ENCODE measurements at places on chromosomes 11 and 22.

DNA sequence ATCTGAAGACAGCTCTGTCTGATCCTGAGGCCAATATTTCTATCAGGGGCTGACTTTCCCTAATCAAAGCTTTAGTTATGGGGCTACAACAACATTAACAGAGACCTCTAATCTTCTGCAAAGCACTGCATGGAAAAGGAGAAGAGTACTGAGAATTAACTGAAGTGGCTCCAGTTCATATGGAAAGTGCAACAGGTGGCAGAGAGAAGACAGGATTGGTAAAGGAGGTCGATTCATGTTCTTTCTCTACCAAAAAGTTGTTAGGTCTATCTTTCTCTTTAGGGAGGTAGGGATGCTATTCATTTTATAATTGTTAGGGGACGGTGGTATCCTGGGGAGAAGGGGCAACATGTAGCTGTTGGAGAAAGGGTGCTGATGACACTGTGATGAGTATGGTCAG lies 232.7 kb upstream of the NARS2 start:
- DNase-seq, result no peak

DNA sequence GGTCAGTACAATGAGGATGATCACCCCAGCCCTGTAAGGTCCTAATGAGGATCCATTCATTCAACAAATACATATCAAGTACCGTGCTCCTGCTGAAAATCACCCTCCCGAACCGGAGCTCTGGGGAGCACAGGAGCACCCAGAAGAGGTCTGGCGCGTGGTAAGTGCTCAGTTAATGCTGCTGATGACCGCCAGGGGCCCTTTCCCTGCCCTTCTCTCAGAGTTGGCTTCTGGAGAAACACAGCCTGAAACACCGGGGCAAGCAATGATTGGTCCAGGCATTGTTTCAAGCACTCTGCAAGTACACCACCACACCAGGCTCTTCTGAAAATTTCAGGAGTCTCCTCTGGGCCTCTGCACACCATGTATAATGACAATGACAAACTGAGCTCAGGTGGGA lies 3.8 kb upstream of the CCDC86 start:
- DNase-seq, result no peak

GRCh38 chr11:2586087-2586792 lies 113.6 kb downstream of the KCNQ1OT1 start:
- no peak for DNase-seq

GRCh38 chr22:48750282-48750681 lies 1077.4 kb downstream of the BRD1 start:
- no peak for DNase-seq

DNA sequence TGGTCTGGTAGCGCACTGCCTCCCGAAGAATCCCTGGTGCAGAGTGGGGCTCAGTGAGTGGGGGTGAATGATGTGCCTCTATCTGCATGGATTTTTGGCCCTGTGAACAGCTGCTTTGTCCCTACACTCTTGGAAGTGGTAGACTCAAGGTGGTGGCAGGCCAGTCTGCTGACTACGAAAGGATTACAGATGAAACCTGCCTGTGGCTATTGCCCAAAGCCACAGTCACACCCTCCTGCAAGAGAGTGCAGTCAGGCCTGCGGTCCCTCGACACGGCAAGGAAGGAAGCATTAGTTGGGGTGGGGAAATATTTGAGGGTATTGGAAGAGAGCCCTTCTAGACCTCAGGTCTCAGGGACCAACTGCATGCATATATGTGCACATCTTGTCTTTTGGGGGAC lies 63.7 kb downstream of the DSCAML1 start:
- DNase-seq, result no peak

DNA sequence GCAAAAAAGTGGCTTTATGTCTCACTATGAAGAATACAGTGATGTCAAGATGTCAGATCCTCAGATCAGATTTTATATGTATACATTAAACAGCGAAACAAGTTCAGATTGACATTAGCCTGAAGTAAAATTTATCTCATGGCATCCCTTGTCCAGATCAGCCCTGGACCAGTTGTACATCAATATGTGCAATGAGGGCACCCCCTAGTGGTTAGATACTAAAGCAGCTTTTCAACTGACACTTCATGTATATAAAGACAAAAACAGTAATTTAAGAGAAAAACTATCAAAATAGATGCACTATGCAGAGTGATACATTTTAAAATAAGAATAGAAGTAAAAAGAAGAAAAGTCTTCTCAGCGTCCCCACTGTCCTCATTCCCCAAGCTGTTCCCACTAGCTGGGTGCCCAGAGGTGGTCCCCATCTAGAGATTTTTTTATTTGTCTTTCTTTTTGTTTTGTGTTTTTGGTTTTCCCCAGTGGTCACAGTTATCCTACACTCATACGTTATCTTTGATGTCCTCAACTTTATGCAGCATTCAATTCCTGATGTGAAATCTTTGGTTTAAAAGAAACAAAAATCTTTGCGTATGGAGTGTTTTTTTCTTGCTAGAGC lies 2193.4 kb upstream of the RAG2 start:
- DNase-seq, result no peak

- no peak for DNase-seq
These were observed 734 bp downstream of the ACR start for GRCh38 chr22:50738649-50739227.

DNA sequence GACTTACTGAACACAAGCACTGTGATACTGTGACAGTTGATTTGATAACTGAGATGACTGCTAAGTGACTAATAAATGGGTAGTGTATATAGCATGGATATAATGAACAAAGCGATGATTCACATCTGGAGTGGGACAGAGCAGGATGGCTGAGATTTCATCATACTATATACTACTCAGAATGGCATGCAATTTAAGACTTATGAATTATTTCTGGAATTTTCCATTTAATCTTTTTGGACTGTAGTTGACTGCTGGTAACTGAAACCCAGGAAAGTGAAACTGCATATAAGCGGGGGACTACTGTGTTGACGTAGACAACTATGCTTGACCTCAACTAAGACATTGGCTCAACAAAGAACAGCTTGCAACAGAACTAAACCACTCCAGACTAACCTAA lies 20.0 kb upstream of the NUCB2 start:
- no peak for DNase-seq

DNA sequence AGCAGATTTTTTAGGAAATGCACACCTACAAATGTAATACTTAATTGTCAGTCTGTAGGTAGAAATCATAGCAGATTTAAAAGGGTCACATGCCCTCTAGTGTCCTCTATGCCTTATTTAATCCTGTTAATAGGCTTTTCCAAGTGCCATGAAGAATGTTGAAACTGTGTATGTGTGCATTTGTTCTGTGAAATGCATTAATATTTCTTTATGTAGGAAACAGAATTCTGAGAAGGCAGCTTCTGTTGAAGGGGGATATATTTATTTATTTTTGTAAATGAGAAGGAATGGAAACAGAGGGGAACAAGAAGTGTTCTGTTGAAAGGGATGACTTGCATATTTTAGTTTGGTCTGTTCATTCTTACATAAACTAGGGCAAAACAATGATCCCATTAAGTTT lies 51.0 kb downstream of the SVIP start:
- DNase-seq, result no peak

DNA sequence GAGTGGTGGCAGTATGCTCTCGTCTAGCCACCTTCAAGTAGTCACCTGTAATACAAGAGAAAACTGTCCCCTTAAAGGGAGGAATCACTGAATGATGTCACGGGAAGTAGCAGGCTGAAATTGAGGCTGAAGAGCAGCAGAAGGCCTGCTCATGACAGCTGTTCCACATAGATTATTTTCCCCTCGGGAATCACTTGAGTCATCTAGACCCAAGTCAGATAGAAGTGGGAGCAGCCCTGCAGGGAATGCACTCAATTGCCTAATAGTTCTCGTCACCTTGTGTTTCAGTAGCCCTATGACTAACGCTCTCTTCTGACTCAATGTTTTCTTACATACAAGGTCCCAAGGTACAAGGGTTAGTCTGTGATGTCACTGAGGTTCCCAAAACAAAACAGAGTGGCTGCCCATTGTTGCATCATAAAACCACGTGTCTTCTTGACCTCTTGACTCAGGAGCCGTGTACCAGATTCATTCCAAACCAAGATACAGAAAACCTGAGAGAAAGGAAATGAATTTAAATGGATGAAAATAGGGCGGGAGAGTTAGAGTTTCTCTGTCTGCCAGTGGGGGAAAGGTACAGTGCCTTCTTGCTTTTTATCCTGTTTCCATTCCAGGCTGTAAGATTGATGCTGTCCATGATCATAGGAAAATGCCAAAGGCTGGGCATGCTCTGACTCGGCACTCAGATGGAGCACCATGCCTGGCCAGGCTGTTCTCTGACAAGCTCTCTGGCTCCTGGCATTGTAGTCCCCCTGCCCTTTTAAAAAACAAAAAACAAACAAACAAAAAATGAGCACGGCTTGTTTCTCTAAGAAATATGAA lies 21.6 kb upstream of the C11orf96 start:
- DNase-seq, result no peak

GRCh38 chr11:67055812-67056211 lies 835 bp upstream of the RHOD start:
- DNase-seq, result no peak

DNA sequence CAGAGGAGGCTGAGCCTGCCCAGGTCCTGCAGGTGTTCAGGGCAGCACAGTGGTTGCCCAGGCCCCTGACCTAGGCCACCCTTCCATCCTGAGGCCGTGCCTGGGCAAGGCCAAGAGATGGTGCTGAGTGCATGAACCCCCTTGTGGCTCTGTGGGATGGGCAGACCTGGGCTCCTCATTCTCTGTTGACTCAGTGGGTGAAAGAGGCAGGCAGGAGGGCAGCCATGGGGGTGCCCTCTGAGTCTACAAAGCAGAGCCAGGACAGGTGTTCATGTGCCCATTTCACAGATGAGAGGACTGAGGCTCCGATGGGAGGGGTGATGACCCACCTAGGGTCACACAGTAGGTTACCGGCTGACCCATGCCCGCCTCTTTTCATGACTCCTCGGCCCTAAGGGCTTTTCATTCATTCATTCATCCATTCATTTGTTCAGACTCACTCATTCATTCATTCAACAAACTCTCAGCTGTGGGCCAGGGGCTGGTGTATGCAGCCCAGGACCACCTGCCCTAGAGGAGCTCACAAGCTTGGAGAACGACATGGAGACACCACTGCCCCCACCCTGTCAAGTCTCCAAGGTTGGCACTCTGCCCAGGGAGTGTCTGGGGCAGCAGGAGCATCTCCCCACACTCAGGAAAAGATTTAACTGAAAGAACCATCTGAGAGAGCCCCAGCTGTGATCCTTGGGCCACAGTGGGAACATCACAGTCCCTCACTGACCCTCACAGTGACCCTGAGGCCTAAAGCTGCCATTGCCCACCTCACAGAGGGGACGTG lies 40.5 kb downstream of the IGLL5 start:
- DNase-seq, result no peak

- DNase-seq, result no peak
These were observed 113.0 kb upstream of the FGF3 start for GRCh38 chr11:69931994-69932910.

- no peak for DNase-seq
These were observed 100.3 kb downstream of the GUCY1A2 start for GRCh38 chr11:106917973-106918372.

GRCh38 chr11:16784097-16784496 lies 45.6 kb downstream of the C11orf58 start:
- DNase-seq, result no peak

- DNase-seq, result no peak
These were observed 49.0 kb upstream of the BMAL1 start for GRCh38 chr11:13228572-13228971.

DNA sequence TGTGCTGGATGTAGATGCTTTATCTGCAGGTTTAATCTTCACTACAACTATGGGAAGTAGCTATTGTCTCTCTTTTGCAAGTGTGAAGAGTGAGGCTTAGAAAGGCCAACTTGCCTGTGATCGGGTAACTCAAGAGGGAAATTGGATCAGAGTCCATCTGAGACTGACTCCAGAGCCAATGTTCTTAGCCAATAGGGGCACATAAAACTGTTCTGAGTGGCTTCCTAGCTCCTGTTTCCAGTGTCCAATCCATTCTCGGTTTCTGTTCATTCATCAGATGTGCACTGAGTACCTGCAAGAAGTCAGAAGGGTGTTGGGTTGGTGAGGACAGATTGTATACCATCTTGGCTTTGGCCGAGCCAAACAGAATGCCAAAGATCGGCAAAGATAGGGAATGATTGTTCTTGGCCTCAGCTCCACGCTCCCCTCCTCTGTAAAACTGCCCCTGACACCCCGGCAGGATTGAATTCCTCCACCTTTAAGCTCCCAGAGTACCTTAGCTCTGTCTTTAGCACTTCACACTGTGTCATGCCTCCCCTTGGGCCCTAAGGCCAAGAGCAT lies 100.0 kb downstream of the PTPRJ start:
- DNase-seq, result no peak

DNA sequence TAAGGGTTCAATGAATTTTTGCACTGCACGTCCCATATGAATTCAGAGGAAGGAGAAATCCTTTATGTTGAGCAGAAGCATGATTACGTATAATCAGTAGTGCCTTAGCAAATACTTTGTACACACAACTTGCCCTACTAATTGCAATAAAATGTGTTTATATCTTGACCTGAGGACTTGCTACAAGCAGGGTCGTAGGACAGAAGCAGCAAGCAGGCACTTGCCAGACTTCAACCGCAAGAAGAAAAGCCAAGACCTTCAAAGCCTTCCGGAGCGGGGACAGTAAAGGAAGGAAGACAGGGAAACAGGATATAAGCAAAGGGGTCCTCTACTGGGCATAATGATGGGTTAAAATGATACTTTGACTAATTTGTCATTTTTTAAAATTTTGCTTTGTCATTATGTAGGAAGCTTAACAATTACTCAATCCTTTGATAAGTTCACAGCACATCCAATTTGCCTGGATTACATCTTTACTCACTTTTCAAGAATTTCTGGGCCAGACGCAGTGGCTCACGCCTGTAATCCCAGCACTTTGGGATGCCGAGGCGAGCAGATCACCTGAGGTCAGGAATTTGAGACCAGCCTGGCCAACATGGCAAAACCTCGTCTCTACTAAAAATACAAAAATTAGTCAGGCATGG lies 23.2 kb upstream of the UBASH3B start:
- DNase-seq, result no peak

- no peak for DNase-seq
These were observed 3.5 kb downstream of the PLXNB2 start for GRCh38 chr22:50303848-50304527.

GRCh38 chr11:15107730-15108515 lies 6.8 kb upstream of the INSC start:
- no peak for DNase-seq

DNA sequence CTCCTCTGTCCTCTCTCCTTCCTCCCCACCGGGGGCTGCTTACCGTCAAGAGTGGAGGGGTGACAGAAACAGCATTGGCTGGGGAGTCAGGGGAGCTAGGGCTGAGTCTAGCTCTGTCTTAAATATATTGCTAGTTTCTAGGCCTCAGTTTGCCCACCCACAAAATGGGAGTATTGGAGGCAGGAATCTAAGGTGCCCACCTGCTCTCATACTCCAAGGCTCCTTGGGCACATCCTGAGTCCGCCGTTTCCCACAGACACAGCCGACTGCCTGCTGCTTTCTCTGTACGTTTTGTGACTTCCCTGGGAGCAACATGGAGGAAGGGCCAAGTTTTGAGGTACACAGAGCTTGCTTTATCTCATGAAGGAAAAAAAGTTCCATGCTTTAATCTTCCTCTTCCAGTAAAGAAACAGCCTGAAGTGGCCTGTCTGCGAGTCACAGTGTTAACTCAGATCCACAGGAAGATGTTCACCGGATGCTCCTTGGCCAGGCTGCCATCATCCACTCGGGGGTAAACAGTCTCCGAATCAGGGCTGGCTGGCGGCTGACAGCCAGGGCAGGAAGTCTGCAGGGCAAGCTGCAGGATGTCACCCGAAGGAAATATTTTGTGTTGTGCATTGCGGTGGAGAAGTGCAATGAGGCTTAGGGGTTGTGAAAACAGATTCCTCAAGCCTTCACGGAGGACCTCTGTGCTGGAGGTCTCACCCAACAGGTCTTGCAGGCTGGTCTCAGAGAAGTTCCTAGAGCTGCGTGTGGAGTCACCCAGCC lies 11.0 kb upstream of the CERK start:
- DNase-seq, result no peak

Data from cortex of kidney (tissue), 1 donor.